Hypothalamus (tissue), 51 donors: ENCODE measurements at places on chromosomes 1 and 21.

DNA sequence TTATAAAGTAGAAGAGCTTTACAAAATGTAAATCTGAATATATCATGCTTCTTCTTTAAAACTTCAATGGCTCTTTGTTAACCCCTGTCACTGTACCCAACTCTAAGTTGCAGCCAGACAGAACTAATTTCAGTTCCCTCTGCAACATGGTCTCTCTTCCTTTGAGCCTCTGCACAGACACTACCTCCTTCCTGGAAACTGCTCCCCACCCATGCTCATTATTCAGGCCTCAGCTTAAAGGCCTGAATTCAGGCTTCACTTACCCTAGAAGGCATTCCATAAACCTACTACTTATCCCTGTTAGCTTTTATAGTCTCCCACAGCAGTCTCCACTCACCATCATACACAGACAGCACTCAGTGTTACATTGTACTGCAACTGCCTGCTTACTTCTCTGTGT is 2.6 kb upstream of the EEIG2 start:
- no peak for DNase-seq

- DNase-seq: no peak
Measured at GRCh38 chr1:15286452-15286851, 39.4 kb downstream of the FHAD1 start.

- DNase-seq: no peak
Measured at GRCh38 chr1:116751621-116752020, 2.6 kb upstream of the CD2 start.

DNA sequence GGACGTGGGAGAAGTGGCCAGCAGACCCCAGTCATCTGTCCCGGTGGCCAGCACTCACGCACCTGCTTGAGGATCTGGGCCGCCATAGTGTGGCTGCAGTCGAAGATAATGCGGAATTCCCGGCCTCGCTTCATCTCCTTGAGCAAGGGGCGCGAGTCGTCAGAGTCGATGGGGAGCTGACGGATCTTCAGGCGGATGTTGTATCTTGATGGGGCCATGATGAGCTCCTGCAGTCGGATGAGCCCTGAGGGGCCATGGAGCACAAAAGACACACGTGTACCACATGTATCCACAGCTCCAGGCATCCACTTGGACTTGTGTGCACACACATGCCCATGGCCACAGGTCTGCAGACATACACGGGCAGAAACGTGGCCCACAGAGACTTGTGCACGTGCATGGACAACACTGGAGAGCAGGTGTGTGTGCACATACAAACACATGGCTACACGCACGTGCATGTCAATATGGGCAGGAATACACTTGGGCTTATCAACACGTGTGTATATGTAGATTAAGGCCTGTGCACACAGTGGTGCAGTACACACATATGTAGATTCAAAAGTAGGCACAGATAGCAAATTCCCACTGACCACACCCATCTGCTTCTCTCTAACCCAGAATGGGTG is 162.1 kb downstream of the GRIK3 start:
- no peak for DNase-seq

GRCh38 chr1:239803781-239804180 is 287.9 kb upstream of the FMN2 start:
- DNase-seq: no peak
